ENCODE measurements at places on chromosomes 6 and 20. TPM values are rescaled to one million over a fixed set of nuclear protein-coding genes. Genes with fewer than 3 reads are reported as not detected.

- no peak for DNase-seq
Observed at GRCh38 chr6:130997061-130997753, 65.8 kb downstream of the EPB41L2 start.

DNA sequence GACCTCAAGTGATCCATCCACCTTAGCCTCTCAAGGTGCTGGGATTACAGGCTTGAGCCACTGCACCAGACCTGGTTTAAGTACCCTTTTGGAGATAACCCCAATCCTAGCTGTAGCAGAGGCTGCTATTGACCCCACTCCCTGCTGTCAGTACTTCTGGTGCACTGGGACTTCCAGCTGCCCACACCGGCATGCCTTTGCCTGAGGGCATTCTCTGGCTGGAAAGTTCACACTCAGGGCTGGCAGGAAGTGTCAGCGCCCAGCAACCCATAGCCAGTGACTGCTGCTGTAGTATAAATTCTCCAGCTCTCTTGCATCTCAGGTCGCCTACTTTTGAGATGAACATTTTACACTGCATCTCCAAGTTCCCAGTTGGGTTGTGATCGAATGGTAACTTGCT lies 75.3 kb downstream of the UTRN start:
- no peak for DNase-seq

DNA sequence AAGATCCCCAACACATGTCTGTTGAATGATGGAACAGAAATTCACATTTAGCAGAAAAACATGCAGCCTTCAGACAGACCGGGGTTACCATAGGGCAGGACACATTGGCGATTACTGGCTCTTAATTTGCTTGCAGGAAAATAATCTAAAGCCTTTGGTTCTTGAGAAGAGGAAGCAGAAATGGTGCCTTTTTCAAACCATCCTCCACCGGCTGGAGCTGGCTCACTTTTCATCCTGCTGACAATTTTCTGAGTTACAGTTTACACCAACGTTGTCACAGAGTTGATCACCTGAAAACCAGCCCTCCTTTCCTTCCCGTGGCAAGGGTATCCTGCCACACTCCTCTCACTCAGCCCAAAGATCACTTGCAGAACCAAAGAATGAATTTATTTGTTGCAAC lies 32.6 kb downstream of the SF3B5 start:
- no peak for DNase-seq

- no peak for DNase-seq
Observed at GRCh38 chr6:118724211-118724610, 72.8 kb upstream of the CEP85L start.

- DNase-seq = no peak
Observed at GRCh38 chr6:7169296-7169721, 61.5 kb downstream of the RREB1 start.

DNA sequence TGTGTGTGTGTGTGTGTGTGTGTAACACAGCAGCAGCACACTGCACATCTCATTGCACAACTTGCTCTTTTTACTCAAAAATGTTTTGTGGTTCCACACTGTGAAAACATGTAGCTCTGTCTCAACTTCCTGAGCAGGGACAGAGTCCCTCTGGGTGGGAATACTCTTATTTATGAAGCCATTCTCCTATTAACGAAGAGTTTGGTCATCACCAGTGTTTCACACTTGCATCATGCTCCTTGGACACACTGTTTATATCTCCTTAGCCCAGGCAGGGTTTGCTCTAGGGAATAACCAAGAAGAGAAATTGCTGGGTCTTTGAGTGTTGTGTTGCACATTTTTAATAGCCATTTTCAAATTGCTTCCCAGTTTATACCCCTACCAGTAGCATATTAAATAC lies 53.6 kb downstream of the ZNF831 start:
- no peak for DNase-seq

DNA sequence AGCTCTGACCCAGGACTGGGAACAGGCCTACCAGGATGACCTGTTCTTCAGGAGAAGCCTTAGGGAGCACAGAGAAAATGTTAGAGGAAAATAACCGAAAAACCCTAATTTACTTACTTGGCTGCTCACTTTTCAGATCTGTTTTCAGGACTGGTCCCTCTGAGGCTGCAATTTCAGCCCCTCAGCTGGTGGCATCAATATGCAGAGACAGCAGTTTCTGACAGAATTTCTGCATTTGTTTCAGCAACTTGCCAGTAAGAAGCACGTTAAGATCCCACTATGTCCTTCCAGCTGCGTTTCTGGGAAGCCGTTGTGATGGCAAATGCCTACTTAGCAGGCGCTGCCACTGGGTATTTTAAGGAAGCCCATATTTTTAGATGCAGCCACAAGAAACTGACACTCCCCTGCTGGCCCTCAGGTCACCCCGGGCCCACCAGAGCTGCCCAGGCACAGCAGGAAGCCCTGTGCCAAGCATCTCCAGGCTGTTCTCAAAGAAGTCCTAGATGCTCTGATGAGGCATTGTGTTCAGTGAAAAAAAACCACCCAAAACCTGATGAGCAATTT lies 7.5 kb downstream of the YTHDF1 start:
- DNase-seq = no peak

The B3GAT2 gene
- 0.07 TPM for total RNA-seq

- DNase-seq = no peak
Observed at GRCh38 chr6:38350220-38350619, 289.5 kb downstream of the BTBD9 start.

The HTR1B gene
- total RNA-seq = not detected

GRCh38 chr6:114051031-114051430 lies 80.1 kb upstream of the HDAC2 start:
- no peak for DNase-seq

The EPPIN gene
- not detected for total RNA-seq

GRCh38 chr20:46099491-46100287 lies 9.9 kb upstream of the NCOA5 start:
- no peak for DNase-seq

- no peak for DNase-seq
Observed at GRCh38 chr6:125273965-125274364, 27.8 kb downstream of the HDDC2 start.

DNA sequence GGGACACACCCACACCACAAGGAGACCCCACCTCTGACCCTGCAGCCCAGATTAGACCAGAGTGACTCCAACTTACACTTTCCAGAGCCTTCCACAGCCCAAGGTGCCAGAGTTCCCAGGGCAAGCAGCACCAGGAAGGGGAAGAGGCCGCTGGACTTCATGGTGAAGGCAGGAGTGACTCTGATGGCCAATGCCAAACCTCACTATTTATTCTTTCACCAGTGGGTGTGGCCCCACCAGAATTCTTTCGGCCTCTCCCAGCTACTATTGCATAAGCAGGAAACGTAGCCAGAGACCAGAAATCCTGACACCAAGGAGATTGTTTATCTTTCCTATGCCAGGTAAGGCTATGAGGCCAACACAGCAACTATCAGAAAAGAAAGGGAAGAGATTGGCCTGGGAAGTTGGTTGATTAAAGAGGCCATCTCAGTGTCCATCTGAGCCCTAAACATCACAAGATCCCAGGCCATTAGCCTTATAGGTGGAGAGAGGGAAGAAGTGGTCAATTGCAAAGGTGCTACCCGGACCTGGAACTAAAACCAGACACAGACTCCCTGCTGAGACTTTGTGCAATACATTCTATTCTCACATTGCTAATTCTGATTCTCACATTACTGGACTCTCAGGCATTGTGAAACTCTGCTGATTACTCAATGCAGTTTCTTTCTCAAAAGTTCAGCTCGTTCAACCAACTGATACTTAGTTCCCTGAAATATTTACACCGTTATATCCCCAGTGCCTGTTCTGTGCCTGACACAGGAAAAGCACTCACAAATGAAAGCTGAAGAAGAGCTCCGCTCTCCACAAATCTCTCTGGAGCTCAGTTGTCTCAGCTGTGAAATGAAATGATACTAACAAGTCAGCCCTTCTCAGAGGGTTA lies at the start of gene SLPI:
SLPI (minus strand) TSS at position 182 of the 880 bp plus-strand sequence; CDS start at position 161, 21 bp downstream.
- DNase-seq = no peak

- peak; percentile 63 for DNase-seq
Observed at GRCh38 chr6:33018904-33019303, 9.5 kb upstream of the HLA-DOA start.

The CRISP3 gene
- not detected for total RNA-seq
